ENCODE measurements at places on chromosomes 12 and 14. TPM values are rescaled to one million over a fixed set of nuclear protein-coding genes. Genes with fewer than 3 reads are reported as not detected.

- DNase-seq = no peak
Observed at GRCh38 chr12:57553343-57554202, 3.7 kb downstream of the KIF5A start.

DNA sequence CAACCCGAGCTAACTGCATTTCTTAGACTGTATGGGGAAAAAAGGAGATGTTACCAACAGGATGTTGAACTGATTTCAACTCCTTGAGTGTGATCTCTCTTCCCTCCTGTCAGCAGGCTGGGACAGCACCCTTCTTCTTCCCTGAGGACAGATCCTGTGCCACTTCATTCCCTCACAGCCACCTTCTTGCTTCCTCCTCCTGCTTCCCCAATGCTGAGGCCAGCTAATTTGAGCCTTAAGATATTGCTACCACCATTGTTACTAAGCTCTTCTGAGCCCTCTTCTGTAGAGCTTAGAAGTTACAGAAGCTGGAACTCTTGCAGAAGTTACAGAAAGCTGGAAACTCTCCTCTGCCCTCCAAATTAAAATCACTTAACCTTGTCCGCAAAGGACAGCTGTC is 88.8 kb downstream of the SPTSSA start:
- no peak for DNase-seq

DNA sequence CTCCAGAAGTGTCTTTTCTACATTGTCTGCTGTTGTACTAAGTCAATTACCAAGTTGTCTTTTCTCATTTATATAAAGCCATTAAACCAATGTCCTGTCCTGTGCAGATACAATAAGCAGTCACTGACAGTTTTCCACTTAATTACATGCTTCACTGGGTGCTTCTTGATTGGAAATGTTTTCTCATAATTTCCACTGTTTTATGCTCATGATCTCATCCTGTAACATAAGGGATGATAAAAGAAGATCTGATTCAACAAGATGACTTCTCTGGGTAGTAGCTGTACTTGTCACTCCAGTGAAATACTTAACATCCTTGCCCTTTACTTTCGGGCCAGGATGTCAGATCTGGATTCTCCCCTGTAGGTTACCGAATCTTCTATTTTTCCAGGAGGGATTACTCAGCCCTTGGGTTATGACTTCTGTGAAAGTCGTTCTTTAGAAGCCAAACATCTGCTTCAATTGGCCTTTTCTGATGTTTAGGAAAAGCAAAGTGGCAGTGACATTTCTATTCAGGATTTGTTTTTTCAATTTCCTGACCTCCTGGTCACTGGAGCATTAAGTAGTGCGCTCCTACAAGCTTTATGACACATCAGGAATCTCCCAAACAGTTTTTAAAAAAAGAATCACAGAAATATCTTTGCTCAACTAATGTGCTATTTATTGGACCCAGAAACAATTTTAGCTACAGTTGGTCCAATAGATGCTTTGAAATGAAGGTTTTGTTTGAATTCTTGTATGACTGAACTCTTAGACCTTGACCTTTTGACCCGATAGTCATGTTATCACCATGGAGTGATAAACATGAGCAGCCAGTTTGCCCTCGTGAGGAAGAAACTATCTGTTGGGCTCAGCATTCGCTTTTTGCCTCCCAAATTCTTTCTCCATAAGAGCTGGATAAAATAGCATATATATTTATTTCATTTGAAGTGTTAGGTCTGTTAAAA is 234.5 kb upstream of the SSTR1 start:
- no peak for DNase-seq

DNA sequence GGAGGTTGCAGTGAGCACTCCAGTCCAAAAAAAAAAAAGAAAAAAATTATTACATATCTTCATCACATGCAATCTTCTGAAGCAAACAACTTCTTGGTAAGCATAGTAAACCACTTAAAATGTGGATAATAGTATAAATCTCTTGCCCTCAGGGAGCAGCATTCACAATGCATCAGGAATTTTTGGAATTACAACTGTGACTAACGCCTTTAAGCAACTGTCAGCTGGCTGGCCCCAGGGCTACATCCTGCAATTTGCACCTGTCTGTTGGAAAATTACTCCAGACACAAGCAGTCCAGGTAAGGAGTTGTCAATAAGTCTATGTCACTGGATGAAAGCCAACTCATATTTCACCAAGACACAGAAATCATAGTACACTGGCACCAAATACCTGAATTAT is 5.5 kb upstream of the SLC7A7 start:
- DNase-seq = no peak

DNA sequence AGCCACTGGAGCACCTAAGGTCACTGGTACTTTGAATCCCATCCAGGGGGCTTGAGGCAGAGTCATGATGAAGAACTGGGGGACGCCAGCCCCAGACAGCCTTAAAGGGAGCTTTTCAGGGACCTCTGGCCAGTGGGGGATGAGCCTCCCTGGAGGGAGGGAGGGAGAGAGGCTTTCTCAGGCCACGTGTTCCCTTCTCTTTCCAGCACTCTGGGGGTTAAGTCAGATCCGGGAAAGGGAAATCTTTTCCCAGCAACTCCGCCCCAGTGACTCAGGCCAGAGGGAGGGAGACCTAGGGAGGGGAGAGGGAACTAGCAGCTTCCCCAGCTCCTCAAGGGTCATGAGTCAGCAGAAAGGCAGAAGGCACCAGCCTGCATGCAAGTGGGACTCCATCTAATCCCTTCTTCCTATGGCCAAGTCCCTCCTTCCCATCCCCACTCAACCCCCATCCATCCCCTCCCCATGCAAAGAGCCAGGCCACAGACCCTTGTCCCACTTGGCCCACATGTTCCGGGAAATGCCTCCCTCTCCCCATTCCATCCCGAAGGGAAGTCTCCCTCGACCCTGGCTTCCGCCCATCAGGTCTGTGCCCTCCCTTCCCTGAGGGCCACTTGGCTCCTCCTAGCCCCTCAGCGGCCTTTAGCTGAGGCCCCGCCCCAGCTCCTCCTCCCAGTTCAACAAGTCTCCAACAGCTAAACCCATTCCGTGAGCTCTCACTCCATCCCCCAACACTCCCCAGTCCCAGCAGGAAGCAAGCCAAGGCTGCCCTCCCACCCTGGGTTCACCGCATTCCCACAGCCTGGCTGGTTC is 5.6 kb downstream of the TNFRSF1A start:
- peak; percentile 96 for DNase-seq

- peak; percentile 27 for DNase-seq
Observed at GRCh38 chr12:56256326-56256960, 1.7 kb downstream of the ANKRD52 start.

GRCh38 chr12:7344833-7345606 is 41.1 kb downstream of the ACSM4 start:
- DNase-seq = no peak

- no peak for DNase-seq
Observed at GRCh38 chr14:90671382-90672234, 144.6 kb downstream of the TTC7B start.

Gene UTP20
- 19.3 TPM for total RNA-seq

Gene PRH1
- total RNA-seq = 30.3 TPM

Gene OR6J1
- total RNA-seq = not detected

Gene ANO6
- total RNA-seq = 49.0 TPM
